ENCODE measurements at places on chromosomes 3 and 15. TPM values are rescaled to one million over a fixed set of nuclear protein-coding genes. Genes with fewer than 3 reads are reported as not detected.

Gene PARP15
- 0.39 TPM for total RNA-seq

Gene SPINK8
- not detected for total RNA-seq

Gene PAQR5
- total RNA-seq, result not detected

Gene SEMA3G
- total RNA-seq, result 23.0 TPM

Gene LRRC49
- 3.3 TPM for total RNA-seq

Gene TMEM45A
- total RNA-seq, result 21.6 TPM

Gene GATM
- 0.26 TPM for total RNA-seq

Gene TMIE
- total RNA-seq, result not detected

Gene CD86
- not detected for total RNA-seq

Gene PRR23A
- not detected for total RNA-seq

Gene COL8A1
- 98.6 TPM for total RNA-seq

Gene PLA2G4E
- not detected for total RNA-seq

Gene SNTN
- not detected for total RNA-seq

Gene CLRN1
- total RNA-seq, result not detected

Measured in dermis microvascular lymphatic vessel endothelial cell (primary cell).